NCI-H1694 (cell line): ENCODE measurements at places on chromosomes 6 and 20.

DNA sequence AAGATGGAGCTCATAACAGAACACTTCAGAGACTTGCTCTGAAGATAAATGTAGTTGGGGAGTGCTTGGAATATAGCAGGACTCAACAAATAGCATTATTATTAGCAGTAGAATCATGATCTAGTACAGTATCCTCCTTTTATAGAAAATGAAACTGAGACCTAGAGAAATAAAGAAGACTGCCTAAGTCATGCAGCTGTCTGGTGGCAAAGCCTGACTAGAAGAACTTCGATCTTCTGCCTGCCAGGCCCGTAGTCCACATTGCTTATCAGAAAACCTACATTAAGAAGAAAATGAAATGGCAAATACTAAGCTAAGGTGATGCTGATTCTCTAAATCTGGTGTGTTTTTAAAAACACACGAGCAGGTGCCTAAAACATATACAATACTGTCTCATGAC lies 46.4 kb upstream of the DST start:
- no peak for DNase-seq

DNA sequence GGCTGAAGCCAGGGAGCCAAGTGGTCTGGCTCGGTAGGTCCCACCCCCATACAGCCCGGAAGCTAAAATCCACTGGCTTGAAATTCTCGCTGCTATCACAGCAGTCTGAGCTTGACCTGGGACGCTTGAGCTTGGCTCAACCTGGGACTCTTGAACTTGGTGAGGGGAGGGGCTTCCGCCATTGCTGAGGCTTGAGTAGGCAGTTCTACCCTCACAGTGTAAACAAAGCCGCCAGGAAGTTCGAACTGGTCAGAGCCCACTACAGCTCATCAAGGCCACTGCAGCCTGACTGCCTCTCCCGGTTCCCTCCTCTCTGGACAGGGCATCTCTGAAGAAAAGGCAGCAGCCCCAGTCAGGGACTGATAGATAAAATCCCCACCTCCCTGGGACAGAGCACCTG lies 1337.7 kb downstream of the HACE1 start:
- no peak for DNase-seq

- no peak for DNase-seq
These were observed 2.5 kb upstream of the PRDM1 start for GRCh38 chr6:106083618-106084017.

- no peak for DNase-seq
These were observed 917.5 kb downstream of the EYS start for GRCh38 chr6:64789476-64789875.

DNA sequence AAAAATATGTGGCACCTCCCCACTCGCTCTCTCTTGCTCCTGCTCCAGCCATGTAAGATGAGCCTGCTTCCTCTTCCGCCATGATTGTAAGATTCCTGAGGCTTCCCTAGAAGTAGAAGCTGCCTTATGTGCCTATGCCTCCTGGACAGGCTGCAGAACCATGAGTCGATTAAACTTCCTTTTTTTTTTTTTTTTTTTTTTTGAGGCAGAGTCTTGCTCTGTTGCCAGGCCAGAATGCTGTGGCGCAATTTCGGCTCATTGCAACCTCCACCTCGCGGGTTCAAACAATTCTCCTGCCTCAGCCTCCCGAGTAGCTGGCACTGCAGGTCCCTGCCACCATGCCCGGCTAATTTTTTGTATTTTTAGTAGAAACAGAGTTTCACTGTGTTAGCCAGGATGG lies 112.5 kb downstream of the FAM217A start:
- DNase-seq = no peak

DNA sequence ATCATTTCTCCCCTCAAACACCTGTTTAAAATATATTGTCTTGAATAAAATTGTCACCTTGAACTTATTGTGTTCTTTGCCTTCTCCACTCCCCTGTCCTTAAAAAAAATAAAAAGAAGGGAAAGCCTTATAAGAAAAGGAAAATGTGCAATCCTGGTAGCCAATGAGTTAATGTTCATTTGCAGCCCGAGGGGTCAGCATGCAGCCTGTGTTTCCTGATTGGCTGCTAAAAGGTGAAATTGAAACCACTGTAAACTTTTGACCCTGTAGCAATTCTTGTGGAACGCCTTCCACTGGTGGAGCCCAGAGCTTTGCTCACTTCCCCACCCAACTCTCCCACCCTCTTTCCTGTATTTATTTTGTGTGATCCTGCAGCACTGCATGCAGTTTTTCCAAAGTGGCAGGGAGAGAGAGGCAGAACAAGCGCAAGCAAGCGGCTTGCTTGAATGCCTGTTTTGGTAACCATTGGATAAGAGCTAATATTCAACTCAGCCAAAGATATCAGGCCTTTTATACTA lies 74.9 kb downstream of the NCOA3 start:
- no peak for DNase-seq

GRCh38 chr6:39060467-39061160 lies 12.0 kb downstream of the GLP1R start:
- DNase-seq = no peak

GRCh38 chr6:90123831-90124230 lies 172.8 kb downstream of the BACH2 start:
- no peak for DNase-seq

DNA sequence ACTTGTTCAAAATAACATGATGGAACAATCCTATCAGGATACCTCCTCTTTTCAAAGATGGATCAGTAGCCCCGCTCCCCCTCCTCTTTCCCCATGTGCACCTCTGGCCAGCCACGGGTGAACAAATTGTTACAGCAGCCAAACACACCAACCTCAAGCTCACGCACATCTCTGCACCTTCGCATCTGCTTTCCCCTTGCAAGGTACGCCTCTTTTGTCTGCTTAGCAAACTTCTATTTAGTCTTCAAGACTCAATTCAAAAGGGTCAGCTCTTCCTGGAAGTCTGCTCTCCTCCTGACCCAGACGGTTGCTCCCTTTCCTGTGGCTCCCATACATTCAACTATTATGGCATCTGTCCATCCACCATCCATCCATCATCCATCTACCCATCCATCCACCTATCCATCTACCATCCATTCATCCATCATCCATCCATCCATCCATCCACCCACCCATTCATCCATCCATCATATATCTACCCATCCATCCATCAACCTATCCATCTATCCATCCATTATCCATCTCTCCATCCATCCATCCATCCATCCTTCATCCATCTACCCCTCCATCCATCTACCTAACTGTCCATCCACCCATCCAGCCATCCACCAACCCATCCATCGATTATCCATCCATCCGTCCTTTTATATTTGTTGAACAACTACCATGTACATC lies 36.3 kb upstream of the CDH22 start:
- no peak for DNase-seq

- no peak for DNase-seq
These were observed 106.4 kb upstream of the TAB2 start for GRCh38 chr6:149211046-149211571.

DNA sequence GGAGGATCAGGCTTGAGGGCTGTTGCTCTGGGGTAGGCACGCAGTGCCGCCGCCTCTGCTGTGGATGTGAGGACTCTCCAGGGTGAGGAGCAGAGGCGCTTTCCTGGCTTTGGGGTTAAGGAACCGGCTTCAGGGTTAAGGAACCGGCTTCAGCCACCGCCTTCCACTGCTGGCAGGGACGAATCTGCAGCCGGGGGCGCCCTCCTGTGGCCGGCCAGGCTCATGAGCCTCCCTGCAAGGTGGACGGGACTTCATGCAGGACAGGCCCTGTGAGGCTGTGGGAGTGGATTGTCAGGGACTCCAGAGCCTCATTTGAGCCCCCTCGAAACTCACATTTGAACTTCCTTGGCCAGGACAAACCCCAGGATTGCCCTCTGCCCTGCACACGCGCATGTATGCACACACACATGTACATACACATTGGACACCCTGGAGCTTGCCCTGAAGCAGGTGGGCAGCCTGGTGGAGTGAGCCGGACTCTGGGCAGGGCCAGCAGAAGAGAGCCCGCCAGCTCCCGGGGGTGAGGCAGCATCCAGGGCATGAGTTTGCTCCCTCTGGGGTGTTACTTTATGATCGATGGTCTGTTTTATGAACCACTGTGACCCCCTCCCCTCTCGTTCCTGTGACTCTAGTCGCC lies 146.9 kb downstream of the PHACTR3 start:
- peak; percentile 1 for DNase-seq

- DNase-seq = no peak
These were observed 140.3 kb upstream of the AGPAT4 start for GRCh38 chr6:161414180-161414579.

DNA sequence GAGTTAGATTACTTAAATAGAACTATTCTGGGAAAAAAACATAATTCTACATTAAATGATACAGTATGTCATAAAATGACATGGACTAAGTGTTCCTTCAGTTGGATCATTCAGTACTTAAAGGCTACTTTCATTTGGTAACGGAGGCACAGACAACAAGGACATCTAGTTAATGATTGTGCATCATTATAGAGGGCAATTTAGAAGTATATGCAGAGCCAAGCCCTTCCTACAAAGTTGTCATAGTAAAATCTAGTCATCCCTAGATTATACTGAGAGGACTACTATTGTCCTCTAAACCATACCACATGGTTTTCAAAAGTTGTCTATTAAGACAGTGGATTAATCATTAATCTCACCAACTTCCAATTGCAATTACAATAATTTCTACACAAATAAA lies 53.9 kb upstream of the STXBP5 start:
- DNase-seq = no peak

GRCh38 chr6:81002126-81002525 lies 750.4 kb downstream of the TENT5A start:
- no peak for DNase-seq
